NCI-H2171 (cell line): ENCODE measurements at places on chromosomes 11 and 22.

- DNase-seq, result no peak
Observed at GRCh38 chr11:95142431-95142830, 52.8 kb downstream of the ENDOD1 start.

DNA sequence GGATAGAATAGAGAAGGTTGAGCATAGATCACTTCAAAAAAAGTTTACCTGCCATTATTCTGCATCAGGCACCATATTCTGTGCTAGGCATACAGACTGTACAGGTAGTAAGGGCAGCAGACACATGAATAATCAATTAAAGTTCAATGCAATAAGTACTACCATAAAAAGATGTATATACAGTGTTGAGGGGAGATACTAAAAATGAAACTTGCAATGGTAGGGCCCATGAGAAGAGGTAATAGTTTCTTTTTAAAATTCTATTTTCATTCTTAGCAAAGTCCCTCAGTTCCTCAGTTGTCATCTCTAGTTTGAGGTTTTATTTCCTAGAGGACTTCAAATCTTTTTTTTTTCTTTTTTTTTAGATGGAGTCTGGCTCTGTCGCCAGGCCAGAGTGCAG lies 819.9 kb downstream of the FAM181B start:
- no peak for DNase-seq

DNA sequence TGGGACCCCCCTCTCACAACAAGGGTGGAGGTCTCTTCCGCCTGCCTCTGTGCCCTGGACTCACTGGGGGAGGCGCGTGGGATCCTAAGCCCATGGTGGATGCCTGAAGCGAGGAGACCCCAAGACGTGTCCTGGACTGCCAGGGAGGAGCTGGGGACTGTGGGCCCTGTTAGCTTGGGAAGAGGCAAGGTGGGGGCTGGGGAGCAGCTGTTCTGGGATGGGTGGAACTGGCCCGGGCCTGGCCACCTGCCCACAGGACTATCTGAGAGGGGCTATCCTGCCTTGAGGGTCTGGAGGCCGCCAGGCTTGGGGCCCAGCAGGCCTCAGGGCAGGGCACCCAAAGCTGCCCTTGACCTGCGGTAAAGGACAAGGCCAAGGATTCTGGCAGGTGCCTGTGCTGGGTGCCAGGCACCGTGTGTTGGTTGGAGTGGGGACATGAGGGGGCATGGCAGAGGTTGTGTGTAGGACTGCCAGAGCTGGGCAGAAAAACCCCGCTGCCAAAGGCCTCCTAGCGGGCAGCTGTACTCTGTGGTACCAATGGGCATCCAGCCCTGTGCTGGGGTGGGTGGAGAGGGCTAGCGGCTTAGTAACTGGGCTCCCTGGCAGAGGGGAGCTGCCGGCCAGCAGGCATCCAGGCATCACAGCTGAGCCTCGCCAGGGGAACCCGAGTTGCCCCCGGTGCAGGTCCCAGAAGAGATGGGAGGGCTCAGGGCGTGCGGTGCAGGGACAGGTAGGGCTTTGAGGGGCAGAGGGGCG lies 670 bp downstream of the LSP1 start:
- DNase-seq, result no peak

DNA sequence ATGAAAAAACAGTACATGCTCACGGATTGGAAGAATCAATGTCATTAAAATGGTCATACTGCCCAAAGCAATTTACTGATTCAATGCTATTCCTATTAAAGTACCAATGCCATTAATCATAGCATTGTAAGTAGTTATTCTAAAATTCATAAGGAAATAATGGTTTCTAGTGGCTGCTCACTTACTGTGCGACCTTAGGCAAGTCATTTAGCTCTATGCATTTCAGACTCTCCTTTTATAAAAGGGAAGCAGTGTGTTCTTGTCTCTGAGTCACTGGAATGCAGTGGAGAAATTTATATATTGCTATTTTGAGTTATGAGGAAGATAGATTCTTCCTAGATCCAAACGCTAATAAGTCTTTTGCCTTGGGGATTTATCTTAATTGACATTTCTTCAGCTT lies 174.8 kb downstream of the KCNA4 start:
- no peak for DNase-seq

DNA sequence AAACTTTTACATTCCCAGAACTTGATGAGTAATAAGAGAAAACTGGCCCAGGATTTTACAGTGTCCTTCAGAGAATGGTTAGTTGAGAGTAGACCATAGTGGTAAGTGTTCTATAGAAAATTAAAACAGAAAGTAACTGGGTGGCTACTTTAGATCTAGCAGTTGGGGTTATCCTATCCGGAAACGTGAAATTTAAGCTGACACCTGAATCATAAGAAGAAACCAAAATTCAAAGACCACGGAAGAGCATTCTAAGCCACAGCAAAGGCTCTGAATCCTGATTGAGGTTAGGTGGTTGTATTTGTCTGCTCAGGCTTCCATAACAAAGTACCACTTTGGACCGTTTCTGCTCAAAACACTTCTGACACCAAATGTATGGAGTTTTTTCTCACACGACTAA lies 34.0 kb downstream of the TTC17 start:
- no peak for DNase-seq

DNA sequence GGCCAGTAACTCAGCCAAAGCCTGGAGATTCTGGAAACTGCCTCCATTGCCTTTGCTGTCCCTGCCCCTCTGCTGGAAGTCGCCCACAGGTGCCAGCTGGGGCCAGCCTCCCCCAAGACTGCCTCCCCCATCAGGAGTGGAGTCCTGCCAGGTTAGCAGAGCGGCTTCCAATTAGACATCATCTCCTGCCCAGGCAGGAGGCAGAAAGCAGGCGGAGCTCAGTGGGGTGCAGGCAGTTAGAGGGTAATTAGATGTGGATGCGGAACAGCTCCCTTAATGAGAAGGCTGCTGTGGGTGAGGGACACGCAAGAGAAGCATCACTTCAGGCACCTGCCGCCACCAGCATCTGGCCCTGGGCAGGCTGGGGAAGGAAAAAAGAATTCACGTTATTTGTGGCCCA lies 90.9 kb upstream of the TP53I11 start:
- DNase-seq, result peak; percentile 92

DNA sequence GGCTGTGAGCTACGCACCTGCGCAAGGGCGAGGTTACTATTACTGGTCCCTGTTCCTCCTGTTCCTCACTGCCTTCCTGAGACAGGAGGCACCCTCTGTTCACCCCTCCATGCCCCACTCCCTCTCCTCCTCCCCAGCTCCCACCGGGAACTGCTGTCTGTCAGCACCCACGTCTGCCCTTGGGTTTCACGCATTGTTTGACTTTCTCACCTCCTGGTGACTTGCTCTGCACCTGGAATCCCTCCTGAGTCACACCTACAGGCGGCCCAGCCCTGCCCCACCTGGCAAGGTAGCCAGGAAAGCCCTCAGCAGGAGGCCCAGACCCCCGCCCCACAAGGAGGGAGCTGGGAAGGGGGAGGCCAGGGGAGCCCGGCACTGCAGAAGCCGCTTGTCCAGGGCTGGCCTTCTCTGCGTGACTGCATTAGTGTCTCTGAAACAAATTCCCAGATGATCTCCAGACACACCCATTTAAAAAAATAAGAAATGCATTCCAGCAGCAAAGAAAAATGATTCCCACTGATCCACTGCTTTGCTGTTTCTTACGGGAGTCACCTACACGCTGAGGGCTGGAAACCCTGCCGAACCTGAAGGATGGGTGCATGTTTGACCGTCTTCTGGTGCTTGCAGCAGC lies 86.4 kb downstream of the CELSR1 start:
- DNase-seq, result no peak

GRCh38 chr22:19407649-19408606 lies 23.6 kb downstream of the HIRA start:
- DNase-seq, result peak; percentile 34

DNA sequence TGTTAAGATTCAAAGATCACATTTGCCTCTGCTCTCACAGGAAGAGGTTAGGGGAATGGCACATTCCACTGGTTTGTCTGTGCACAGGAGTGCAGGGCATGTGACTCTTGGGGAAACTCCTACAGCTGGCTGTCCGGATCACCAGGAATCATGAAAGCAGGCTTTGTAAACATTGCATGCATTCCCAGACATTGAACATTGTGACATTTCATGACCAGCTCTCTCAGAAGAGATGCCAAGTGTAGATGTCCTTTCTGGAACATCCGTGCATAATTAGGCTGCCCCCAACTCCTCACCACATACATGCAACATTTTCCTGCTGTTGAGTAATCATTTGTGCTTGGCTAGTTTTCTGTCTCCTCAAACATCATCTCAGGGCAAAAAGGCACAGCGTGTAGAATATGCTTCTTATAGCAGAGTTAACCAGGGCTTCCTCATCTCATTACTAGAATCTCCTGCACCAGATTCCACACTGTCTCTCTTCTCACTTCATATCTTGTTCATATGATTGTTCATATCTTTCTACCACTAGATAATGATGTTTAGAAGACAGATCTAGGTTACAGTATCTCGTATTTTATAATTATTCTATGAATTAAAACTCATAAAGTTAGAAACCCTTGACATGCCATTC lies 694.7 kb downstream of the NTM start:
- DNase-seq, result no peak
